ENCODE measurements at places on chromosomes 3 and 15. TPM values are rescaled to one million over a fixed set of nuclear protein-coding genes. Genes with fewer than 3 reads are reported as not detected.

GRCh38 chr3:16423947-16424673 is 89.4 kb downstream of the RFTN1 start:
- DNase-seq: no peak

DNA sequence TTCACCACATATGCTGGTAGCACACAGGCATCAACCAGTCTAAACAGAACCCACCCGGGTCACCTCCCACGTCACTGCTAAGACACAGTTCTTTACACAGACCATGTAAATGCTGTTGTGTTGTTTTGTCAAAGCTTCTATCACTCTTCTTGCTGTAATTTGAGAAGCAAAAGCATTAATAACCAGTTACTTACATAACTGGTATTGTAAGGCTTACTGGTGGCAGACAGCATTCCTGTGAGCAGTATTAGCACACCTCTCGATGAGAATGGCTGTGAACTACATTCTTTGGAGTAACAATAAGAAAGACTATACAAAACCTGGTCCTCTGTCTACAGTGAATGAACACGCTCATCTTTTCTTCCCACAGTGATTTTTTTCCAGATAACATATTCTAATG is 479.2 kb downstream of the LPP start:
- DNase-seq: no peak

DNA sequence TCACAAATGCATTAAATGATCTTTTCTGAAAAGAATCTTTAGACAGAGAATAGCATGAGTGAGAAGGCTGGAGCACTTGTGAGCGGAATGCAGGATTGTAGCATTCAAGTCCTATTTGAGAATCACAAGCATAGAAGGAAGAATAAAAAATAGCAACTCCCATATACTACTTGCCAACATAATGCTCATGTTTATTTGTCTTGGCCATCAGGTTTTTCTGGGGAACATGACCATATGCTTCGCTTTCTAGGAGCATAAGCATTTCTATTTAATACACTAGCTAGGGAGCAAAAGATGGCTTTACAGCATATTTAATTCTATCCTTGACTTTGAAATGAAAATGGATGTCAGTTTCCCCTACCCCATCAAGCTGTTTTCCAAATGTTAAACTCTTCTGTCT is 170.3 kb upstream of the MITF start:
- no peak for DNase-seq

The LRRC3B gene
- not detected for total RNA-seq

DNA sequence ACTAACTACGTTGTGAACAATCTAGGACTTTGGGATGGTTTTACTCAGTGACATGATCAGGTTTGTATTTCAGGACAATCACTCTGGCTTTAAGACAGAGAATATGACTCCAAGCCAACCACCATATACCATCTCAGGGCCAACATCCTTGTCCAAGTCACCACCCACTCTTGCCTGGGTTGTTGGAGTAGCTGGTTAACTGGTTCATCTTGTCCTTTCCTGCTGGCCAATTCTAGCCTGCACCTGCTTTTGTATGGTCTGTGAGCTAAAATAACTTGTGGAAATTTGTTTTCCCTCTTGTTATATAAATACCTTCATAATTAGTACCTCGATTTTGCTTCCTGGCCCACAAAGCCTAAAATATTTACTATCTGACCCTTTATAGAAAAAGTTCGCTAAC is 306.8 kb upstream of the STT3B start:
- DNase-seq: no peak

Data from activated naive CD8-positive, alpha-beta T cell treated with anti-CD3 and anti-CD28 coated beads for 36 hours (primary cell).